Activated CD4-positive, alpha-beta T cell treated with anti-CD3 and anti-CD28 coated beads, Interleukin-2, amount 10 ng/mL, durations not matched to agents 24 days and 14 days (primary cell): ENCODE measurements at places on chromosomes 3 and 15.
A peak's percentile ranks its signal among the peaks of the same experiment; 100 is the strongest.

GRCh38 chr3:64642327-64643151 lies 45.3 kb downstream of the ADAMTS9 start:
- no peak for DNase-seq
- no peak overlapping the region for H3K4me3 ChIP-seq
- no peak overlapping the region for H3K27ac ChIP-seq
- no peaks in the 10 kb centered on the region for H3K27me3 ChIP-seq
- no peaks in the 10 kb centered on the region for H3K4me1 ChIP-seq
- no peaks in the 10 kb centered on the region for H3K36me3 ChIP-seq

GRCh38 chr3:149021830-149022229 lies 30.5 kb downstream of the GYG1 start:
- no peaks in the 10 kb centered on the region for H3K27me3 ChIP-seq
- H3K27ac ChIP-seq = no peak overlapping the region
- peaks cover 37% of the 10 kb centered on the region for H3K36me3 ChIP-seq
- no peak overlapping the region for H3K4me3 ChIP-seq
- peaks cover 9% of the 10 kb centered on the region for H3K4me1 ChIP-seq

DNA sequence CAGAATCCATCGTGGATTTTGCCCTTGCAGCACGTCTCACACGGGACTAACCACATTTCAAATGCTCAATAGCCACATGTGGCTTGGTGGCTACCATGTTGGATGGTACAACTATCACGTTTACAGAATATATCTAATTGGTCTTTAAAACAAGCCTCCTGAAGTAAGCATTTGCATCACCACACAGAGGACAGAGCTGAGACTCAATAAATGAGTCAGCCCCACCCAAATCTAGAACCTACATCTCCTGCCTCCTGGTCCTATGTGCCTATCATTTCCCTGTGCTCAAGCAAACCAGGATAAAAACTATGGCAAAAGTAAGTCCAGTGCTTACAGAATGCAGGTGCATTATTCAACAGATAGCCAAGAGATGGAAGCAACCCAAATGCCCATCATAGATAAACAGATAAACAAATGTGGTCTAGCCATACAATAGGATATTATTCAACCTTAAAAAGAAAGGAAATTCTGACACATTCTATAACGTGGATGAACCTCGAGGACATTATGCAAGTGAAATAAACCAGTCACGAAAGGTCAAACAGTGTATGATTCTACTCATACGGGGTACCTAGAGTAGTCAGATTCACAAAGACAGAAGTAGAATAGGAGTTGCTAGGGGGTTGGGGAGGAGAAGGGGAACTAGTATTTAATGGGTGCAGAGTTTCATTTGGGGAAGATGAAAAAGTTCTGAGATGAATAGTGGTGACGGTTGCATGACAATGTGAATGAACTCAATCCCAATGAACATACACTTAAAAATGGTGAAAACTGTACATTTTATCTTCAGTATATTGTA lies 43.9 kb downstream of the SRGAP3 start:
- DNase-seq = no peak
- no peak overlapping the region for H3K27ac ChIP-seq
- H3K4me3 ChIP-seq = no peak overlapping the region
- H3K27me3 ChIP-seq = no peaks in the 10 kb centered on the region

DNA sequence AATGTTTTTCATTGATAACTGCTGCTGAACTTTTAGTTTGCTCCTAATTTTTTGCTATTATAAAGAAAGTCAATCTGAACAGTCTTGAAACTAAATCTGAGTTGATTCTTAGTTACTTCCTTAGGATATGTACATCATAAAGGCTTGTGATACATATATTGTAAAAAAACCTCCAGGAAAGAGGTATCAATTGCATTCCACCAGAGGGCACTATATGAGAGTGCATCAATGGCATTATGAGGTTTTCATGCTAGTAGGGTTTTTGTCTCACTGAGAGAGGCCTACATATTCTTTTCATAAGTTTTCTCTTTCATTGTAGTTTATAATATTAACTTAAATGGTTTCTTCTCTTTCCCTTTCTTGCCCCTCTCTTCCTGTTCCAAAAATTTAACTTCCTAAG lies 46.9 kb downstream of the PIK3R4 start:
- H3K4me3 ChIP-seq = no peak overlapping the region
- H3K36me3 ChIP-seq = peaks cover 32% of the 10 kb centered on the region

DNA sequence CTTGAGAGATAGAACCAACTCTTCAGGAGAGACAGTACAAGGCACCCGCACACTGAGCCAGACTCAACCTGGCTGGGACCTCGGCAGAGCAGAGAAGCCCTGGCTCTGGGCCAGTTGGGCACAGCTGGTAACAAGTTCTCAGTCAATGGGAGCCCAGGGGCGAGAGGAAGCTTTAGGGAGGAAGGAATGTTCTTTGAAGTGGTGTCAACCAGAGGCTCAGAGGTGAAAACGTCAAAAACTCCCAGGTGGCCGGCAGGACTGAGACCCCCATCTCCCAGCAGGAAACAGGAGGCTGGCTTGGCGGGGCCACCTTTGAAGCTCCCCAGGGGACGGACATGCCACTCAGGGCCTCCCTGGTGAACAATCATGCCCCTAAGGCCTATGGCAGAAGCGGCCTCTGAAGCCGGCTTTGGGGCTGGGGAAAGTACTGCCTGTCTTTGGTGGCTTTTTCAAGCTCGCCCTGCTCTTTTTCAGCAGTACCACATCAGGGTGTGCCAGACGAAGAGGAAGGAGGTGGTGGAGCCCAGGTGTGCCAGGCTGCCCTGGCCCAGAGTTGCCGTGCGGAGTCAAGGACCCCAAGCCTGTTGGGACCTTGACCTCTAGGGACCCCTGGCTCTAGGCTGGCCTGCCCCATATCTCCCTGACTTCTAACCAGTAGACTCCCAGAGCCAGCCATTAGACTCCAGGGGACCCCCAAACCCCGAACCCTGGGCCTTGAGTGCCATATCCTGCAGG lies 16.7 kb upstream of the TBC1D21 start:
- H3K4me3 ChIP-seq = no peak overlapping the region
- DNase-seq = no peak
- peaks cover 20% of the 10 kb centered on the region for H3K27me3 ChIP-seq
- H3K4me1 ChIP-seq = no peaks in the 10 kb centered on the region

GRCh38 chr3:138066383-138066782 lies 49.0 kb downstream of the DZIP1L start:
- peak overlapping the region; percentile 2 for H3K4me3 ChIP-seq
- H3K27me3 ChIP-seq = peaks cover 17% of the 10 kb centered on the region
- H3K27ac ChIP-seq = peak overlapping the region; percentile 81
- peak; percentile 72 for DNase-seq
- no peaks in the 10 kb centered on the region for H3K36me3 ChIP-seq

GRCh38 chr3:32699429-32699828 lies 14.4 kb downstream of the CNOT10 start:
- H3K4me3 ChIP-seq = no peak overlapping the region
- DNase-seq = no peak
- no peak overlapping the region for H3K27ac ChIP-seq
- no peaks in the 10 kb centered on the region for H3K27me3 ChIP-seq
- peaks cover 19% of the 10 kb centered on the region for H3K36me3 ChIP-seq

GRCh38 chr3:155339052-155339451 lies 45.6 kb upstream of the STRIT1 start:
- H3K36me3 ChIP-seq = no peaks in the 10 kb centered on the region
- H3K27me3 ChIP-seq = peaks cover 4% of the 10 kb centered on the region
- peaks cover 9% of the 10 kb centered on the region for H3K4me1 ChIP-seq
- no peak for DNase-seq
- H3K4me3 ChIP-seq = no peak overlapping the region
- no peak overlapping the region for H3K27ac ChIP-seq

GRCh38 chr3:187906920-187907319 lies 161.7 kb upstream of the BCL6 start:
- DNase-seq = no peak
- H3K27ac ChIP-seq = no peak overlapping the region
- H3K4me3 ChIP-seq = no peak overlapping the region
- no peaks in the 10 kb centered on the region for H3K27me3 ChIP-seq
- no peaks in the 10 kb centered on the region for H3K36me3 ChIP-seq
- H3K4me1 ChIP-seq = peaks cover 8% of the 10 kb centered on the region

DNA sequence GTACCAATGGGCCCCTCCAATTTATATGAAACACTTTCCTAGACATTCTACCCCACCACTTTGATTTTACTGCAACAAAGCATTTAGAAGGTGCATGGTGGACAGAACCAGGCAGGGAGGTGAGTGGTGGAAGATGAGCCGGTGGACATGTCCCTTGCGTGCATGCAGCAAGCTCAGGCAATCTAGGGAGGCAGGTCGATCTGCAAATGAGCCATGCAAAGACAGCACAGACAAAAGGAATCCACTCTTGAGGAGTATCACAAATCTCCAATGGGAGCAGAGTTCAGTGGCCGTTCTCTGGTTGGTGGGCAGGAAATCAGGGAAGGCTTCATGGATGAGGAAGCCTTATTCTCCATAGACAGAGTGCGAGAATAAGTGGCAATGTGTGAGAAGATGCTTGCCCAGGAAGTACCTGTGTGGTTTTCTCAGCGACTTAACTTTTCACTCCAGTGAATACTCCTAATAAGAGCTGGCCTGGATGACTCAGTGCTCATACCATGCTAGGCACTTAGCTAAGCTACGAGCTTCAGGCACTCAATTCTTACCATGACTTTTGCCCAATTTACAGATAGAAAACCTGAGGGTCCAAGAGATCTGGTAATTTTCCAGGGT lies 152.5 kb downstream of the FOXP1 start:
- peaks cover 26% of the 10 kb centered on the region for H3K4me1 ChIP-seq
- no peaks in the 10 kb centered on the region for H3K36me3 ChIP-seq
- no peak overlapping the region for H3K27ac ChIP-seq
- DNase-seq = no peak
- H3K4me3 ChIP-seq = no peak overlapping the region

DNA sequence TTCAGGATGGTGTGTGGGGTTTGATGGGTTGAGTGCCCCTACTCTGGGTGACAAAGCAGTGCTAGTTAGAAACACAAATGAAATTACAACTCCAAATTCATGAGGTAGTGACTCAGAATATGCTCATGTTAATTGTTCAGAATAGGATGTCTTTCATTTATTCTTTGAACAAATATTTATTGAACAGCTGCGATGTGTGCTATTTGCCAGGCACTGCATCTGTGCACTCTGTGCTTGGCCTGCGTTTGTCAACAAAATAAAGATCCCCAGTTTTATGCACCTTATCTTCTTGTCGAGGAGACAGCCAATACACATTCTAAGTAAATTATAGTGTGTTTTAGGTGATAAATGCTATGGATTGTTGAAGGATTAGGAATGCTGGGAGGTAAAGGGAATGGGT lies 27.3 kb downstream of the MED12L start:
- H3K27me3 ChIP-seq = peaks cover 21% of the 10 kb centered on the region
- H3K4me3 ChIP-seq = no peak overlapping the region
- DNase-seq = no peak

- no peaks in the 10 kb centered on the region for H3K27me3 ChIP-seq
- H3K4me3 ChIP-seq = no peak overlapping the region
- H3K36me3 ChIP-seq = peaks cover 23% of the 10 kb centered on the region
- H3K27ac ChIP-seq = no peak overlapping the region
- no peak for DNase-seq
Observed at GRCh38 chr3:48518069-48518468, 14.1 kb upstream of the SHISA5 start.

DNA sequence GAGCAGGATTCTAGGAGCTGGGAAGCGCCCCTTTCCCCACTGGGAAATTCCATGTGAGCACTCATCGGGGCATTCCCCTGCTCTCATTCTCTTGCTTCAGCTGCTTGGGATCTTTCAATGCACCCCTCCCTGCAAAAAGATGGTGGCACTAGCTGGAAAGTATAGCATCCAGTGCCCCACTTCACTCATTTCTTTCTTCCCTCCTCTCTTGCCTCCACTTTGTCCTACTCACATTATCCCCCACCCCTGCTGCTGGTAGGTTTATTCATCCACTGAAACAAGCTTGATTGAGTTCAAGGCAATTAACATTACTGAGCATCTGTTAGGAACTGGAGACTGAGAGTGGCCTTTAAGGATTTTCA lies 84.8 kb upstream of the LIMD1 start:
- H3K36me3 ChIP-seq = peaks cover 12% of the 10 kb centered on the region
- H3K27me3 ChIP-seq = no peaks in the 10 kb centered on the region

GRCh38 chr3:48345946-48346572 lies 12.6 kb upstream of the SPINK8 start:
- no peaks in the 10 kb centered on the region for H3K36me3 ChIP-seq
- H3K27ac ChIP-seq = no peak overlapping the region
- no peak for DNase-seq

GRCh38 chr3:33737146-33737545 lies 19.1 kb upstream of the CLASP2 start:
- no peaks in the 10 kb centered on the region for H3K4me1 ChIP-seq
- peaks cover 3% of the 10 kb centered on the region for H3K36me3 ChIP-seq
- H3K27ac ChIP-seq = no peak overlapping the region
- peaks cover 18% of the 10 kb centered on the region for H3K27me3 ChIP-seq

GRCh38 chr15:41494190-41494921 lies 682 bp downstream of the ITPKA start:
- H3K27me3 ChIP-seq = peaks cover 39% of the 10 kb centered on the region
- peaks cover 30% of the 10 kb centered on the region for H3K4me1 ChIP-seq
- no peaks in the 10 kb centered on the region for H3K36me3 ChIP-seq

GRCh38 chr3:72996121-72996472 lies 514 bp upstream of the PPP4R2 start:
- no peaks in the 10 kb centered on the region for H3K27me3 ChIP-seq
- peak overlapping the region; percentile 89 for H3K27ac ChIP-seq

DNA sequence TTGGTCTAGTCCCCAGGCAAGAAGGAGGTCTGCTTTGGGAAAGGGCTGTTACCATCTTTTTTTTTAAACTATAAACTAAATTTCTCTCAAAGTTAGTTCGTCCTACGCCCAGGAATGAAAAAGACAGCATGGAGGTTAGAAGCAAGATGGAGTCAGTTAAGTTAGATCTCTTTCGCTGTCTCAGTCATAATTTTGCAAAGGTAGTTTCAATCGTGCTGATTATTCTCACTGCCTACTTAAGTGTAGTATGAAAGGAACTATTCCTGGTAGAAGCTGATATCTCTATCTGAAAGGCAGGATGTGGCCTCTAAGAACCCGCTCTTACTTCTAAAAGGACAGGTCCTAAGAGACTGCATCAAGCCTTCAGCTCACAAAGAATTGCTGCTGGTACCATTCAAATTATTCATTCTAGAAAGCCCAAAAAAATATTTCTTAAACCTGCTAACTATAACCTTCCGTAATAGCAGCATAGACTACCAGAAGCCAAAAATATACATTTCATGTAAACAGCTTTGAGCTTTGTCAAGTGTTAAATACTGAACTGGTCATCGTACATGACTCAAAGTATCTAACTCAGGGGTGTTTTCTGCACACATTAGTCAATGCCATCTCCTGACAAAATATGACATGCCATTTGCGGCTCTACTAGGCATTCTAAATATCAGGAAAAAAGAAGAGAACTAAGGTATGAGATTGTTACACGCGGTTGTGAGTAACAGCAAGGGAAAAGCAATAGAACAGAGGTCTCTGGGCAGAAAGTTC lies 96.0 kb upstream of the CCDC80 start:
- peak; percentile 74 for DNase-seq
- H3K4me3 ChIP-seq = peak overlapping the region; percentile 28
- H3K27me3 ChIP-seq = no peaks in the 10 kb centered on the region
- no peaks in the 10 kb centered on the region for H3K36me3 ChIP-seq
- peak overlapping the region; percentile 79 for H3K27ac ChIP-seq
